ENCODE measurements at places on chromosomes 6 and 20. TPM values are rescaled to one million over a fixed set of nuclear protein-coding genes. Genes with fewer than 3 reads are reported as not detected.

DNA sequence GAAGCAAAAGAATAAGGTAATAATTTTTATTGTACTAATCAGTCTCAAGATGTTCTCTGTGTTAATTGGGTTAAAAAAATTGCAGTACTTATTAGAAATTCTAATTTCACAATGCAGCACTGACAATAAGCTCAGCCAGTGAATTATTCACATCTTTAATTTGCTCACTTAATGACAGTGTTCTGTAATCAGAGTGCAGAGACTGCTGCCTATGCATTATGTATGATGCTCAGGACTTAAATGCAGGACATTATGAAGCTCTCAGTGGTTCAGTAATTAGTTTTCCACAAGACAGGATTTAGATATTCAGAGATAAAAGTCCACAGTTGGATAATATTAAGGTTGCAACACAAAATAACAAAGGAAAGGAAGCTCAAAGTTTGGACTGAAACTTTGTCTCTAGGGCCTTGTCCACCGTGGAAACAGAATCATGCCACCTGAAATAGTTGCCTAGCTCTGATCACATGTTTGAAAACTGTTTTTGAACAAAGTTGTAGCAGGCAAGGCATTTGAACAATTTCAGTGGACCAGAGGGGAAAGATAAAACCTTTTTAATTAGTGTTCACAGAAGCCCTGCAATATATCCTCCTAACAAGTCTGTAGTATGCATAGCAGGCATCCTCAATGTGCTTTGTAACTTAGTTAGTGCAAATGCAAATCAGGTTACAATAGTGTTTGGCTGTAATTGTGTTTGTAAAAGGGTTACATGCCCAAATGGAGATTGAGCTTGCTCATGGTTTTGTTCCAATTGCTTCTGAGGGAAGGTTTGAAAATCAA, 23.7 kb upstream of the MMS22L start:
- no peaks in the 10 kb centered on the region for H3K4me1 ChIP-seq
- no peaks in the 10 kb centered on the region for H3K36me3 ChIP-seq
- no peak overlapping the region for H3K4me3 ChIP-seq
- H3K27me3 ChIP-seq = no peaks in the 10 kb centered on the region

GRCh38 chr6:16160794-16161193, 31.9 kb downstream of the MYLIP start:
- no peaks in the 10 kb centered on the region for H3K27me3 ChIP-seq
- no peaks in the 10 kb centered on the region for H3K36me3 ChIP-seq
- H3K27ac ChIP-seq = no peak overlapping the region
- DNase-seq = peak; percentile 43
- no peaks in the 10 kb centered on the region for H3K4me1 ChIP-seq

- H3K27ac ChIP-seq = no peak overlapping the region
- H3K36me3 ChIP-seq = no peaks in the 10 kb centered on the region
- H3K4me3 ChIP-seq = peak overlapping the region; percentile 56
- H3K27me3 ChIP-seq = peaks cover 78% of the 10 kb centered on the region
- no peak for DNase-seq
Measured at GRCh38 chr6:149938571-149939355, 3.1 kb upstream of the ULBP2 start.

GRCh38 chr6:83168556-83168955, 24.5 kb downstream of the PGM3 start:
- peaks cover 100% of the 10 kb centered on the region for H3K36me3 ChIP-seq
- no peaks in the 10 kb centered on the region for H3K27me3 ChIP-seq
- no peak for DNase-seq
- H3K4me1 ChIP-seq = no peaks in the 10 kb centered on the region

DNA sequence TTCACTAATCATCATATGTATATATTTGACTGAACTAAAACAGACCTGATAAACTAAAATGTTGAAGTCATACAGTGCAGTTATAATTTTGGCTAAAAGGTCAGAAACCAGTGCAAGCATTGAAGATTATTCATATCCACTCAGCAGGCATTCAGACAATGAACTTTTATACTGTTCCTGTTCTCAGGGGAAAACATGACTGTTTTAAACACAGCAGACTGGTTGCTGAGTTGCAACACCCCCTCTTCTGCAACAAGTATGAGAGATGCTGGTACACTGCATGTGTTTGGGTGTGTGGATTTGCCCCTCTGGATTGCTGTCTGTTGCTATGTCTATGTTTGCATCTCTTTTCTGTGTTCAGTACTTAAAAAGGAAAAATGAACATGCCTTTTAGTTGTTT, 206.8 kb downstream of the EYA4 start:
- H3K27me3 ChIP-seq = no peaks in the 10 kb centered on the region
- H3K36me3 ChIP-seq = no peaks in the 10 kb centered on the region
- H3K4me3 ChIP-seq = no peak overlapping the region
- no peak for DNase-seq
- H3K4me1 ChIP-seq = no peaks in the 10 kb centered on the region
- no peak overlapping the region for H3K27ac ChIP-seq

DNA sequence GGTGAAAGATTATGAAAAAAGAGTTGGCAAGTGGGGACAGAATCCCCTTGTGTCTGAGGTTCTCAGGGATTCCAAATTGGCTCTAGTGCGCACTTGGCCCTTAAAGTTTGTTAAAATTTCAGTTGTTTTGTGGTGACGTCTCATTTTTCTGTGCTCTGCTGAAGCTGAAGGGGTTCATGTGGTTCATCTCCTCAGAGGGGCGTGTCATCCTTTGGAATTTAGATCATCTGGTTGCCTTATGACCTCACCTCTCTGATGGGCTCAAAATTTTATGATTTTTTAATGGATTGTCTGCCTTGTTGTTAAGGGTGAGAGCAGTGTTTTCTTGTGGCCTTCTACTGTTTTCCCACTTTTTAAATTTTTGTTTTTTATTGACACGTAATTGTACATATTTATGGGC, 20.3 kb downstream of the CYB5R4 start:
- H3K27me3 ChIP-seq = no peaks in the 10 kb centered on the region
- no peak overlapping the region for H3K27ac ChIP-seq
- no peak overlapping the region for H3K4me3 ChIP-seq
- no peak for DNase-seq

DNA sequence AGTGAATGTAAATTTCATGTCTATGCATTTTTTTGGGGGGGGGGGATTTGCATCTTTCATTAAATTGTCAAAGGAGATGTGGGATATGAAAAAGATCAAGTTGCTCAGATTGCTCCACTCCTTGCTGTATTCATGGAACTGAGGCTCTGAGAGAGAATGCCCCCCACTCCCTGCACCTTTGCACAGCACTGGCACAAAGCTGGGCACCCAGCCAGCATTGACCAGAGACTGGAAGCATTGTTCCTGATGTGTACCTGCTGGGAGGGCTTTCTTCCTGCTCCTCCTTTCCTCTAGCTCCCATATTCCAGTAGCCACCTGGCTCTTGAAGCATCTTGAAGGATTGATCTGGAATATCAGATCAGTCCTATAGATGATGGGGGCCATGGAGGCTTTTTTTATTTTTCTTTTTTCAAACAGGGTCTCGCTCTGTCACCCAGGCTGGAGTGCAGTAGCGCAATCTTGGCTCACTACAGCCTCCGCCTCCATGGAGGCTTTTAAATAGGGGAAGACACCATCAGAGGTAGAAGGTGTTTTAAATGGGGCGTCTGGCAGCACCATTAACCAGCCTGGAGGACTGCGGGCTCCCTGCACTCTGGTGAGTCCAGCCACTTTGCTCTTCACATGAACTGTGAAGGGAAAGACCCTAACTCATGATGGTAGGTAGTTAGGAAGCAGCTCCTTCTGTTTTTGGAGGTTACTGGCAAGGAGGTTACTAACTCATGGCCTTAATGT, 10.9 kb downstream of the DUSP15 start:
- DNase-seq = no peak
- no peaks in the 10 kb centered on the region for H3K36me3 ChIP-seq
- peaks cover 34% of the 10 kb centered on the region for H3K27me3 ChIP-seq
- no peak overlapping the region for H3K4me3 ChIP-seq
- H3K4me1 ChIP-seq = peaks cover 13% of the 10 kb centered on the region

- no peaks in the 10 kb centered on the region for H3K36me3 ChIP-seq
- no peak for DNase-seq
- H3K4me3 ChIP-seq = no peak overlapping the region
- peaks cover 32% of the 10 kb centered on the region for H3K27me3 ChIP-seq
- no peak overlapping the region for H3K27ac ChIP-seq
Measured at GRCh38 chr6:108108374-108108773, 33.8 kb upstream of the OSTM1 start.

DNA sequence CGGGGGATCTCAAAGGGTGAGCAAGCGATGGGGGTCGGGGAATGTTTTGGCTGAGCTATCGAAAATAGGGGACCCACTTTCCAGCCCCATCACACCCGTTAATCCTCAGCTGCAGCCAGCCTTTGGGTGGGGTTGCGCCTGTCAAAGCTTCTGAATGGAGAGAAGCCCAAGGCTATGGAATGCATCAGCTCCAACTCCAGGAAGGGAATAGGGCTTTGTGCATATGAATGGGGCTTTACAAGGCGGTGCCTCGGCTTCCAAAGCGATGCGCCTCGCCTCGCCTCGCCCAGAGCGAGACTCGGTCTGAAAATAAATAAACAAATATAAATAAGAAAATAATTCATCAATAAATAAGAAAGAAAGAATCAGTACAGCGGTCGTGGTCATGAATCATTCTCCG, 751.4 kb upstream of the DEFB115 start:
- no peak for DNase-seq
- no peak overlapping the region for H3K4me3 ChIP-seq
- H3K36me3 ChIP-seq = no peaks in the 10 kb centered on the region
- no peaks in the 10 kb centered on the region for H3K27me3 ChIP-seq
- H3K4me1 ChIP-seq = no peaks in the 10 kb centered on the region

DNA sequence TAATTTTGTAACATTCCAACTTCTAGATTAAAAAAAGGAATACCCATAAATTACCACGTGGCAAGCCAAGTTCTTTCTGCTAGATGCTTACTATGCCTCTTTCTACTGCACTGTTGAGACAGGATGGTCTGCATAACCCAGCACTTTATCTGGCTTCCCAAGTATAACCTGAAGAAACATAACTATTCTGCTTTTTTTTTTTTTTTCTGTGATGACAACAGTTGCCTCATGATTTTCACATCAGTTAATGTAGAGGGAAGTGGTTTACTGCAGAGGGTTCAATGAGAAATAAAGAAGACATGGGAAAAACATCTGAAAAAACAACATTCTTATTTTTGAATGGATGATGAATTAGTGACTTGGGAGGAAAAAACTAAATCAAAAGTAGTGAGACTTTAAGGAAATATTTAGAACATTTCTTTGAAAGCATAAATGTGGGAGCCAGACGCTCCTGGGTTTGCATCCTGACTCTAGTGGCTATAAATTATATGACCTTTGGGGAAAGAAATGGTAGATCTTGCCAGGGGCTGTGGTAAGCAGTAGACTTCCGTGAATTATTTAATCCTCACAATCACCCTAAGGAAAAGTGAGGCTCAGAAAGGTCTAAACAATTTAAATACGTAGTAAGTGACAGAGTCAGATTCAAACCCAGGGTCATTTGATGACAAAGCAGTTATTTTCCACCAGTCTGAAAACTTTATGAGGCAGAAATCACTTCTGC, 230.7 kb downstream of the PHACTR1 start:
- no peaks in the 10 kb centered on the region for H3K4me1 ChIP-seq
- H3K4me3 ChIP-seq = no peak overlapping the region
- H3K27me3 ChIP-seq = no peaks in the 10 kb centered on the region
- H3K36me3 ChIP-seq = no peaks in the 10 kb centered on the region
- no peak for DNase-seq

GRCh38 chr6:71187141-71187540, 101.5 kb upstream of the OGFRL1 start:
- no peak overlapping the region for H3K4me3 ChIP-seq
- H3K27me3 ChIP-seq = no peaks in the 10 kb centered on the region
- no peaks in the 10 kb centered on the region for H3K36me3 ChIP-seq
- H3K4me1 ChIP-seq = no peaks in the 10 kb centered on the region

DNA sequence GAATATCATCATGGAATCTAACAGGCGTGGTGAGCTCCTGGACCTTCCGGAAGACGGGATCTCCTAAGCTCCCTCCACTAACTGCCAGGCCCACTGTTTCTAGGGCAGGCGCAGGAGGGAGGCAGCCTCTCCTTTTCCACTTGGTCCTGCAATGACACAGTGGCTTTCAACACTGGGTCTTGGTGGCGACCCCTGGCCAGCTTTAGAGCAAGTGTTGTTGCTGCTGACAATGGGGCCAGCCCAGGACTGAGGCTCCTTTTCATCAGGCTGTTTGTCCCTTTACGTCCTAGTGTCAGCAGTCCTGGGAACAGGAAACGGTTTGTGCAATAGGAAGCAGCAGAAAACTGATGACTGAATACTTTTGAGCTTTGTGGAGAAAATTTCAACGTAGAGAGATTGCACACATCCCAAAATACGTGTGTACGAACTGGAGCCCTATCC, 9.7 kb upstream of the QKI start:
- peaks cover 35% of the 10 kb centered on the region for H3K4me1 ChIP-seq
- no peaks in the 10 kb centered on the region for H3K36me3 ChIP-seq
- H3K27ac ChIP-seq = peak overlapping the region; percentile 89
- peak overlapping the region; percentile 42 for H3K4me3 ChIP-seq
- peak; percentile 70 for DNase-seq
- H3K27me3 ChIP-seq = no peaks in the 10 kb centered on the region

DNA sequence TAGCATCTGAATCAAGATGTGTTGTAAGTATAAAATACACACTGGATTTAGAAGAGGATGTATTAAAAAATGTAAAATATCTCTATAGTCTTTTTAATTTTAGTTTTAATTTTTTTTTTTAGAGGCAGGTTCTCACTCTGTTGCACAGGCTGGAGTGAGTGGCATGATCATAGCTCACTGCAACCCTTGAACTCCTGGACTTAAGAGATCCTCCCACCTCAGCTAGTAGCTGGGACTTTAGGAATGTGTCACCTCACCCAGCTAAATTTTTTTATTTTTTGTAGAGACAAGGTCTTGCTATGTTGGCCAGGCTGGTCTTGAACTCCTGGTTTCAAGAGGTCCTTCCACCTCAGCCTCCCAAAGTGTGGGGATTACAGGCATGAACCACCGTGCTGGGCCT, 46.7 kb upstream of the EPB41L1 start:
- no peak overlapping the region for H3K4me3 ChIP-seq
- no peaks in the 10 kb centered on the region for H3K36me3 ChIP-seq
- peaks cover 55% of the 10 kb centered on the region for H3K4me1 ChIP-seq
- no peak overlapping the region for H3K27ac ChIP-seq

GRCh38 chr20:5658912-5659345, 91.3 kb upstream of the SHLD1 start:
- no peaks in the 10 kb centered on the region for H3K36me3 ChIP-seq
- no peaks in the 10 kb centered on the region for H3K27me3 ChIP-seq
- peak; percentile 70 for DNase-seq
- H3K27ac ChIP-seq = peak overlapping the region; percentile 83

Gene HLA-DRB1
- 480 TPM for total RNA-seq

Gene HAO1
- total RNA-seq = not detected

Gene CALHM6
- total RNA-seq = 9.1 TPM

Gene GGTLC1
- total RNA-seq = 57.2 TPM

Gene AKAP12
- 38.8 TPM for total RNA-seq

Gene SLC35F1
- 0.30 TPM for total RNA-seq

Gene LST1
- total RNA-seq = 127 TPM
